ENCODE measurements at places on chromosomes 5 and 9. TPM values are rescaled to one million over a fixed set of nuclear protein-coding genes. Genes with fewer than 3 reads are reported as not detected.

The FREM1 gene
- 0.17 TPM for total RNA-seq

The CARD6 gene
- total RNA-seq = 16.1 TPM

The NXNL2 gene
- 8.7 TPM for total RNA-seq

The PTGR1 gene
- 611 TPM for total RNA-seq

The FAM221B gene
- total RNA-seq = not detected

The MELK gene
- 48.1 TPM for total RNA-seq

The SH3TC2 gene
- total RNA-seq = 38.8 TPM

GRCh38 chr5:93385655-93386054 lies 195.4 kb downstream of the NR2F1-AS1 start:
- no peaks in the 10 kb centered on the region for H3K4me1 ChIP-seq
- H3K27me3 ChIP-seq = no peaks in the 10 kb centered on the region
- H3K36me3 ChIP-seq = no peaks in the 10 kb centered on the region

DNA sequence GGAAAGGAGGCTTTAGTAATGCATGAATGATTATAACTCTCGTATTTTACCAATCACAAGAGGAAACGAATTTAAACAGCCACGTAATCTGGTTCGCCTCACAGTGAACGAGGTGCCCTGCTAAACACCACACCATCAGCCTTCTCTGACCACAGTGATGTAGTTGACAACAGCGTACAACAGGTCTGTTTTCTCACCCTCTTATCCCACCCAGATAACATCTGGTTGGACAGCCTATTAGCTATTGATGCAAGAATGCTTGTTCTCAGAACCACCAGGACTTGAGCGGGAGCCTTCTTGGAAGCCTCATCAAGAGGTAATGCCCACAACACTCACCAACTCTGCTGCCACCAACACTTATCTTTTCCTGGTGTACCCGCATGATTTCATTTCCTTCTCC lies 23.3 kb downstream of the SLC1A3 start:
- DNase-seq = no peak
- peaks cover 51% of the 10 kb centered on the region for H3K36me3 ChIP-seq
- H3K4me3 ChIP-seq = no peak overlapping the region

- no peaks in the 10 kb centered on the region for H3K27me3 ChIP-seq
- H3K27ac ChIP-seq = no peak overlapping the region
- H3K4me1 ChIP-seq = no peaks in the 10 kb centered on the region
- no peak overlapping the region for H3K4me3 ChIP-seq
These were observed 696.5 kb upstream of the CDH9 start for GRCh38 chr5:27734838-27735237.

GRCh38 chr9:96321515-96321914 lies 19.5 kb upstream of the HSD17B3 start:
- H3K4me1 ChIP-seq = no peaks in the 10 kb centered on the region
- no peaks in the 10 kb centered on the region for H3K27me3 ChIP-seq
- no peaks in the 10 kb centered on the region for H3K36me3 ChIP-seq
- no peak overlapping the region for H3K27ac ChIP-seq
- no peak overlapping the region for H3K4me3 ChIP-seq
- no peak for DNase-seq

- H3K4me3 ChIP-seq = no peak overlapping the region
- peaks cover 20% of the 10 kb centered on the region for H3K4me1 ChIP-seq
- no peak for DNase-seq
These were observed 677.7 kb upstream of the KLF4 start for GRCh38 chr9:108167136-108167900.

DNA sequence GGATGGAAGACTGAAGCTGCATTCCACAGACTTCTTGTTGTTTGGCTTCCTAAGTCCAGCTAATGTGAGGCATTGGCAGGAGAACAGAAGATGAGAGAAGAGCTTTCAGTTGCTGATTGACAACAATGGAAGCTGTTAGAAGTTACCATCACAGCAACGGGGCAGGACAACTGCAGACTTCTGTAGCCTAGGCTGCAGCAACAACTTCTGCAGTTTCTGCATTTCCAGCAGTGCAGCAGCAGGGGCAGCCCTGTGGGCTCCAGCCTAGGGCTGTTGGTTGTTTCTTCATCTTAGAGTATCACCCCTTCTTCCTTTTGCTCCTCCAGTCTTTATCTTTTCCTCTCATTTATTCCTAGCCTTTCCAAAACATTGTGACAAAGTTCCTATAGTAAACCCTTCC lies 528.8 kb upstream of the PTGER4 start:
- H3K27me3 ChIP-seq = no peaks in the 10 kb centered on the region
- no peak overlapping the region for H3K27ac ChIP-seq
- H3K4me3 ChIP-seq = no peak overlapping the region
- no peaks in the 10 kb centered on the region for H3K36me3 ChIP-seq
- DNase-seq = no peak

DNA sequence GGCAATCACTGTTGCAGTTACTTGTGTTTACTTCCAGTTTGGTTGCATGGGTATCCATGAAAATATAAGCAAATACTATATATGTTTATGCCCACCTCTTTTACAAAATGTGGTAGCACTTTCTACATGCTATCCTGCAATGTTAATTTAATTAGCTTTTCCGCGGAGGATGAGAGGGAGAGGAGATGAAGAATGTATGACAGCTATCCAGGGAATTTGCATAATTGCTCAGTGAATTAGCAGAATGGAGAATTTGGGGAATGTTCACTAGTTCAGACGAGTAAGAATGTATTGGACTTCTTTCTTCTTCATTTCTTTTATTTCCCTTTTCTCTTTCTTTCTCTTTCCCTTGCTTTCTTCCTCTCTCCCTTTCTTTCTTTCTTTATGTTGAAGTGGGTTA lies 140.7 kb upstream of the SLC28A3 start:
- H3K27ac ChIP-seq = no peak overlapping the region
- H3K4me3 ChIP-seq = no peak overlapping the region
- DNase-seq = no peak

- H3K36me3 ChIP-seq = no peaks in the 10 kb centered on the region
- no peaks in the 10 kb centered on the region for H3K4me1 ChIP-seq
- no peak for DNase-seq
- peaks cover 81% of the 10 kb centered on the region for H3K27me3 ChIP-seq
- no peak overlapping the region for H3K4me3 ChIP-seq
- H3K27ac ChIP-seq = no peak overlapping the region
These were observed 61.1 kb downstream of the MTRR start for GRCh38 chr5:7930011-7930410.

GRCh38 chr5:17160756-17161040 lies 56.7 kb upstream of the BASP1 start:
- no peaks in the 10 kb centered on the region for H3K36me3 ChIP-seq
- no peaks in the 10 kb centered on the region for H3K27me3 ChIP-seq
- no peak for DNase-seq

DNA sequence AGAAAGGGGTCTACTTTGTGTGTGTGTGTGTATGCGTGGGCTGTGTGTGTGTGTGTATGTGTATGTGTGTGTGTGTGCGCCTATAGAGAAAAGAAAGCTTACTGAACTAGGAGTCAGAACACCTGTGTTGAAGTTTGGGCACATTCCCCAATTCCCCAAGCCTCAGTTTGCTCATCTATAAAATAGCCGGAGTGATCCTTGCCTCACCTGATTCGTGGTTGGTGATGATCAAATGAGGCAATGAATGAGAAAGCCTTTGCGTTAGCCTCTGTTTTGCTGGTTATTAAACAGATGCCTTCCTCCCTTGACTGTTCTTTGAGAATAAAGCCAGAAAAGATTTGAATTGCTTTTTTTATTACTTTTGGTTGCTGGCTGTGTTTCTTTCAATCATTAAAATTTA lies 20.6 kb downstream of the ABLIM3 start:
- no peak for DNase-seq
- peak overlapping the region; percentile 75 for H3K27ac ChIP-seq
- no peaks in the 10 kb centered on the region for H3K27me3 ChIP-seq
- H3K36me3 ChIP-seq = no peaks in the 10 kb centered on the region
- no peak overlapping the region for H3K4me3 ChIP-seq
- H3K4me1 ChIP-seq = peaks cover 28% of the 10 kb centered on the region

DNA sequence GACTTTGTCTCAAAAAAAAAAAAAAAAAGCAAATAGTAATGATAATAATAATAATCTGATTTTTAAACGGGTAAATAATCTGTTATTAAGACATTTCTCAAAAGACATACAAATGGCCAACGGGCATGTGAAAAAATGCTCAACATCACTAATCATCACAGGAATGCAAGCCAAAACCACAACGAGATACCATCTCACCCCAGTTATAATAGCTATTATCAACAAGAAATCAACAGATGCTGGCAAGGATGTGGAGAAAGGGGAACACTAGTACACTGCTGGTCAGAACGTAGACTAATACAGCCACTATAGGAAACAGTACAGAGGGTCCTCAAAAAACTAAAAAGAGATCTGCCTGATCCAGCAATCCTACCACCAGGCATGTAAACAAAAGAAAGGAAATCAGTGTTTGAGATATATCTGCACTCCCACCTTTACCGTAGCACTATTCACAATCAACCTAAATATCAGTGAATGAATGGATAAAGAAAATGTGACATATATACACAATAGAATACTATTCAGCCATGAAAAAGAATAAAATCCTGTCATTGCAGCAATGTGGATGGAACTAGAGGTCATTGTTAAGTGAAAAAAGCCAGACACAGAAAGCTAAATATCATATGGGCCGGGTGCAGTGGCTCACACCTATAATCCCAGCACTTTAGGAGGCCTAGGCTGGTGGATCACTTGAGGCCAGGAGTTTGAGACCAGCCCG lies 24.9 kb downstream of the VAV2 start:
- H3K27me3 ChIP-seq = no peaks in the 10 kb centered on the region
- H3K4me1 ChIP-seq = peaks cover 18% of the 10 kb centered on the region
- H3K27ac ChIP-seq = no peak overlapping the region
- no peak overlapping the region for H3K4me3 ChIP-seq

GRCh38 chr5:21823588-21823987 lies 1029.6 kb downstream of the CDH12 start:
- no peak overlapping the region for H3K4me3 ChIP-seq
- no peaks in the 10 kb centered on the region for H3K27me3 ChIP-seq
- H3K36me3 ChIP-seq = no peaks in the 10 kb centered on the region
- H3K27ac ChIP-seq = no peak overlapping the region

GRCh38 chr9:20997503-20998076 lies 33.9 kb downstream of the HACD4 start:
- no peaks in the 10 kb centered on the region for H3K36me3 ChIP-seq
- no peaks in the 10 kb centered on the region for H3K27me3 ChIP-seq
- no peak overlapping the region for H3K27ac ChIP-seq
- no peak for DNase-seq

- no peak overlapping the region for H3K27ac ChIP-seq
- no peak for DNase-seq
- H3K27me3 ChIP-seq = no peaks in the 10 kb centered on the region
- peak overlapping the region; percentile 81 for H3K4me3 ChIP-seq
- peaks cover 21% of the 10 kb centered on the region for H3K4me1 ChIP-seq
These were observed 1.1 kb upstream of the KIAA1958 start for GRCh38 chr9:112485574-112485973.

GRCh38 chr9:133403766-133404453 lies 13.9 kb downstream of the REXO4 start:
- H3K4me1 ChIP-seq = no peaks in the 10 kb centered on the region
- H3K4me3 ChIP-seq = no peak overlapping the region
- no peaks in the 10 kb centered on the region for H3K27me3 ChIP-seq
- peak; percentile 80 for DNase-seq

DNA sequence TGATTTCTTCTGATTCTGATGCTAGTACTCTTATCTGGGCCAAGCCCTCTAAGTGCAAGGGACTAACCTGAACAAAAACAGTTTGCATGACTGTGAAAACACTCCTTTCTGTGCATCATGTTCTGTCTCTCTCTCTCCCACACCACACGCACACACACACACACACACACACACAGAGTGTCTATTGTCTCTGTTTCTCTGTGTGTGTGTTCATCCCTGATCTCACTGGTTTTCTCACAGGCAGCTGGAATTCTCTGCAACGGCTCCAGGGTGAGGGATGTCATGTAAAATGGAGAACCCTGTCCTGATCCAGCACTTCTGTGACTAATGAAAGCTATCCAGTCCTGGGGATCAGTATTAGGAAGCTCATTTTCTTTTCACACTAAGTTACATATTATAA lies 453.1 kb upstream of the RGMB start:
- no peaks in the 10 kb centered on the region for H3K27me3 ChIP-seq
- DNase-seq = no peak

DNA sequence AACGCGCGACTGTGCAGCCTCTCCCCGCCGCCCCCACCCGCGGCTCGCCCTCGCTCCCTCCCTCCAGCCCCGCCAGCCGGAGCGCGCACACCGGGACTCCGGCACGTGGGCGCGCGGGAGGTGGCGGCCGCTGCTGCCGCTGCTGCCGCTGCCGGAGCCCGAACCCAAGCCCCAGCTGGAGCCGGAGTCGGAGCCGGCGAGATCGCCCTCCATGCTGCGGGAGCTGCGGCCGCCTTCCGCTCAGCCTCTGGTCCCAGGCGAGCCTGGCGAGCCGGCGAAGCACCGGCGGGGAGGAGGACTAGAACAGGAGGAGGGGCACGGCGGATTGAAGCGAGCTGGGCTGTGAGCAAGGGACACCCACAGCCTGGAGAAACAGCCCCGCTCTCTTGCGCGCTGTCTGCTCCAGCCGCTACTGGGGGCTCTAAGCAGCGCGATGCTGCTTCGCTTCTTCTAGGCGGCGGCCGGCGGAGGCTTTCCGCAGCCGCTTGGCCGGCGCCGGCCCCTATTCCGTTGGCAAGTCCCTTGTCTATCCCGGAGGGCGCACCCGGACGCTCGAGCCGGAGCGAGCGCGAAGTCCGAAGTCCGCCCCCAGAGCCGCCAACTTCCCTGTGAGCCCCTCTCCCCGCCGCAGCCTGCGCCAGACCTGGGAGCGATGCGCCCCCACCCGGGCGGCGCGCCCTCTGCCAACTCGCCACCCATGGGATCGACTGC lies 598.7 kb upstream of the SGCD start:
- no peaks in the 10 kb centered on the region for H3K4me1 ChIP-seq
- H3K27me3 ChIP-seq = no peaks in the 10 kb centered on the region
- no peak for DNase-seq
- no peak overlapping the region for H3K4me3 ChIP-seq

DNA sequence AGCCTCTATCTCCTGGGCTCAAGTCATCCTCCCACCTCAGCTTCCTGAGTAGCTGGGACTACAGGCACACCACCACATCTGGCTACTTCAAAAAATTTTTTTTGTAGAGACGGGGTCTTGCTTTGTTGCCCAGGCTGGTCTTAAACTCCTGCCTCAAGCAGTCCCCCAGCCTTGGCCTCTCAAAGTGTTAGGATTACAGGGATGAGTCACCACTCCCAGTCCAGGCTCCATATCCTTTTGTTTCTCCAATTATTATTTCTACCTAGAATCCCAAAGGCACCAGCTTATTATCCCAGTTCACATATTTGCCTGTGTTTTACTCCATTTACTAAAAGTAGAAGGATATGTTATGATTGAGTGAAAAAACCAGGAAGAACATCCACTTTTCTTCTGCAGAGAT lies 84.9 kb downstream of the TEK start:
- no peaks in the 10 kb centered on the region for H3K27me3 ChIP-seq
- no peak overlapping the region for H3K4me3 ChIP-seq
- H3K27ac ChIP-seq = no peak overlapping the region
- DNase-seq = no peak
- no peaks in the 10 kb centered on the region for H3K36me3 ChIP-seq
- no peaks in the 10 kb centered on the region for H3K4me1 ChIP-seq

DNA sequence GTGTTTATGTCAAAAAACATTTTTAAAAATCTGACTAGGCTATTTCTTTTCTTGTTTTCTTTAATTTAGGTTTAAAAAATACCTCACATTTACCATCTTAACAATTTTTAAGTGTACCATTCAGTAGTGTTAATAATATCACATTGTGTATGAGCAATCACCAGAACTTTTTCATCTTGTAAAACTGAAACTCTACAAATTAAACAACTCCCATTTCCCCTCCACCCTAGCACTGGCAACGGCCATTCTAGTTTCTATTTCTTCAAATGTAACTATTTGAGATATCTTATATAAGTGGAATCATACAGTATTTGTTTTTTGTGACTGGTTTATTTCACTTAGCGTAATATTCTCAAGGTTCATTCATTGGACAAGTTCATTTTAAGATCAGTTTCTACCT lies 27.7 kb downstream of the PLCXD3 start:
- no peaks in the 10 kb centered on the region for H3K27me3 ChIP-seq
- no peak overlapping the region for H3K27ac ChIP-seq
- no peak overlapping the region for H3K4me3 ChIP-seq
- H3K4me1 ChIP-seq = no peaks in the 10 kb centered on the region

Measured in PC-9 (cell line).